ENCODE measurements at places on chromosomes 7 and 10.

DNA sequence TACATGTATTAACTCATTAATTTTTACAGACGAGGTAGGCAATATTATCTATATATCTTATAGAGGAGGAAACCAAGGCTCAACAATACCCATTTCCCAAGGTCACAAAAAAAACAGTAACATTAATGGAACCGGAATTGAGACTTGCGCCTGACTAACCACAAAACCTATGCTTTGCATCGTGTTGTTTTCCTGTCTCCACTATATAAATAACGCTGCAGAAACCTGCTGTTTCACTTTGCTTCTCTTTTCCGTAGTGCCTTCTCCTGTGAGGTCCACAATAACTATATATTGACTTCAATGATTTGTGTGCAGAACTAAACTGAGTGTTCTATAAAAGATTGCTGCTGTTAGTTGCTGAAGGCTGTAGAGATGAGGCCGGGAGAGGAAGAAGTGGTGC lies 97.7 kb upstream of the RPA3 start:
- no peak for DNase-seq

DNA sequence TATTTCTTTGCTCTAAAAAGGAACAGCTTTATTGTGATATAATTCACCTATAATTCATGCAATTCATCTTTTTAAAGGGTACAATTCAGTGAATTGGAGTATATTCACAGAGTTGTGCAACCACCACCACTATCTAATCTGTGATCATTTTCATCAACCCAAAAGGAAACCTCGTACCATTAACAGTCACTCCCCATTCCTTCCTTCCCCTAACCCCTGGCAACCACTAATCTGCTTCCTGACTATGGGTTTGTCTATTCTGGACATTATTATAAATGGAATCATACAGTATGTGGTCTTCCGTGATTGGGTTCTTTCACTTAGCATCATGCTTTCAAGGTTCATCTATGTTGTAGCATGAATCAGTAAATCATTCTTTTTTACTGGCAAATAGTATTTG lies 52.3 kb downstream of the MKI67 start:
- no peak for DNase-seq

DNA sequence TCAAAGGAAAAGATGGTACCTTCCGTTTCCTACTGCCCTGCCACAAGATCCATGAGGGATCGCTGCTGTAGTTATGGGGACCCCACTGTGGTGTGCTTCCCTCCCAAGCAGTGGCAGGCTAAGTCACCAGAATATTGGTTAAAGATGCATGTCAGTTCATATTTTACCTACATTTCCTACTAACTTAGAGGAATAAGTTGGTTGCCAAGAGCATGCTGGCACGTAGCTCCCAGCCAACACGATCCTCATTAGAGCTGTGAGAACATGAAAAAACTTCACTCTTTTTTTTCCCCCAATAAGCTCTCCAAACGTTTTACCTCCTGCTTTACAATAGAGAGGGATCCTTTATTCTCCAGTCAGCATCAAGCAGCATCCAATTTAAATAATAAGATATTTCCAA lies 203.7 kb downstream of the TRIL start:
- DNase-seq, result no peak

GRCh38 chr7:107201795-107202450 lies 33.1 kb downstream of the HBP1 start:
- DNase-seq, result peak; percentile 82

GRCh38 chr10:110735620-110736027 lies 91.5 kb downstream of the RBM20 start:
- no peak for DNase-seq

DNA sequence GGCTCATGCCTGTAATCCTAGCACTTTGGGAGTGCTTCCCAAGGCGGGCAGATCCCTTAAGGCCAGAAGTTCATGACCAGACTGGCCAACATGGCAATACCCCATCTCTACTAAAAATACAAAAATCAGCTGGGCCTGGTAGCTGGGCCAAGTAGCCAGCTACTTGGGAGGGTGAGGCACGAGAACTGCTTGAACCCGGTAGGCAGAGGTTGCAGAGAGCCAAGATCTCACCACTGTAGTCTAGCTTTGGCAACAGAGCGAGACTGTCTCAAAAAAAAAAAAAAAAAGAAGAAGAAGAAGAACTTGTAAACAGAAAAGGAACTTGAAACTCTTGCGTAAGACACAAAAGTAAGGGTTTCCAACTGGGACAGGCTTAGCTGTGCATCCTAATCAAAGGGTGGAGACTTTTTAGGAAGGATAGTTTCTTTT lies 5.6 kb upstream of the IFIT2 start:
- no peak for DNase-seq

GRCh38 chr7:16419859-16420258 lies 1.5 kb downstream of the CRPPA start:
- DNase-seq, result no peak

DNA sequence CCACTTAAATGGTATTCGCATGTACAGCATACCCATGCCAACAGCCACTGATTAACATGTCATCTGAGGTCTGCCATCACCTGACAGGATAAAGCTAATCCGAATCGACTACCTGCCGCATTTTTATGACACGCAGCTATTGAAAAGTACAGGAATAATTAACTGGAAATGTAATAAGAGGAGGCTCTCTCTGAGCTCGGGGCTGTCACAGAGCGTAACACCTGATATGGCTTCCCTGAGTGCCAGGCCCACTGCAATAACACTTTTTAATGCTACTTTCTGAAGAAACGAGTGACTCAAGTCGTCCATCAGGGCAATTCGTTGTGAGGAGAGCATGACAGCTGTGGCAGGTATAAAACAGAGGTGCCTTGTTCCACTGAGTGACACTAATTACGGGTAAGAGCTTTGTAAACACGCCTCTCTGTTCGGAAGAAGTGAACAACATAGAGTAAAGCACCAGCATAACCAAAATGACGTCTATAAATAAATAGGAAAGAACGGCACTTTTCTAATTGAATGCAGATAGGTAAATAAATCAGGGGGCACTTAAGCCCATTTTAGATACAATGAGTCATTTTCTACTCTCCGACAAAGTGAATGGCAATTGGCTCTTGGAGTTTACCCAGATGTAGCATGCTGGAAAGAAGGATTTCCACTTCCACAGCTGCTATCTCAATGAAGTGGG lies 56.5 kb upstream of the CREB5 start:
- peak; percentile 89 for DNase-seq

- DNase-seq, result no peak
These were observed 150.4 kb upstream of the LANCL2 start for GRCh38 chr7:55214707-55215106.

DNA sequence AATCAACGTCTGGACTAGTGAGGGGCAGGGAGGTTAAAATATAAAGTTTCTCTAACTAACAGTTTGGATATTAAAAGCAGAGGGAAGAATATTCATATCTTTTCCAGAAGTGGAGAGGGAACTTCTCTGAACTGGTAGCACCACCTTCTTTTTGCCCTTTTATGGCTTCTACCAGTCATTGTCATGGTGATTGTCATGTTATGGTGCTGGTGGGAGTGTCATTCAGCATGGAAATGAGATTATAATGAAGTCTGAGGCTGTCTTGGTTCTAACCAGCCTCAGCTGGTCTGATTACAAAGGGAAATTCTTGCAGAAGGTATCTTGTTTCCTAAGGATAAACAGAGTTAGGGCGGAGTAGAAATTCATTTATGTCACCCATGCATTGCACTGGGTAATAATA lies 523.8 kb downstream of the ZWINT start:
- DNase-seq, result no peak

DNA sequence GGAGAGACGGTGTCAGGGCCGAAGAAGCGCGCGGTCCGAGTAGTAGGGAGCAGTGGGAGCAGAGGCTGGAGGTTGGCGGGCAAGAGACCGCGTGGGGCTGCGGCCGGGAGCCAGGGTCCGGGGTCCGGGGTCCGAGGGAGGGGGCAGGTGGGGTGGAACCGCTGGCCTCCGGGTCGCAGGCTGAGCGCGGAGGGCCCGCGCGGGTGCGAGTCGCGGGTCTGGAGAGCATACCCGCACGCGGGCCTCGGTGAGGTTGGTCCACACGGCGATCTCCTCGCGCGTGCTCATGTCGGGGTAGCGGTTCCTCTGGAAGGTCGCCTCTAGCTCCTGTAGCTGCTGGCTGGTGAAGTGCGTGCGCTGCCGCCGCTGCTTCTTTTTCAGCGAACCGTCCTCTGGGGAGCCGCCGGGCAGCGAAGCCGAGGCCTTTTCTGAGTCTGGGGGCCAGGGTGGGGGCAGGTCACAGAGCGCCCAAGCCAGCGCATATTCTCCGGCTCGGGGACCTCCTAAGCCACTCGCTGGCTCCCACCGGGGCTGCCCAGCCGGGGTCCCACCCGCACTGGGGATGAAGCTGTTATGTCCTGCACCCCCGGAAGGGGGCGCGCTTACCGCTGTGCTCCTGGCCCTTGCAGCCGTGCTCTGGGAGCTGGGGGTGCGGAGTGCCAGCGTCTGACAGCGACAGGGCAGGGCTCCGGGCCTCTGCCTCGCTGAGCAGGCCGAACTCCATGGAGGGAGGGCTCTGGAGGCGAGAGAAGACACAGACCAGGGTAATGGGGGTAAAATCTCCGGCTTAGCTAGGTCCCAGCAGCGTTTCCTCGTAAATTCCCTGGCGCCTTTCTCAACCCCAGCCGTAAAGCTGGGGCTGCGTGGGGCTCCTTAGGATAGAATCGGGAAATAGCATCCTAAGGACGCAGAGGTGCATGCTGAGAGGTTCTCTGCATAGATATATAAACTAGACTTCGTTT lies 5.5 kb downstream of the ELOVL3 start:
- no peak for DNase-seq

DNA sequence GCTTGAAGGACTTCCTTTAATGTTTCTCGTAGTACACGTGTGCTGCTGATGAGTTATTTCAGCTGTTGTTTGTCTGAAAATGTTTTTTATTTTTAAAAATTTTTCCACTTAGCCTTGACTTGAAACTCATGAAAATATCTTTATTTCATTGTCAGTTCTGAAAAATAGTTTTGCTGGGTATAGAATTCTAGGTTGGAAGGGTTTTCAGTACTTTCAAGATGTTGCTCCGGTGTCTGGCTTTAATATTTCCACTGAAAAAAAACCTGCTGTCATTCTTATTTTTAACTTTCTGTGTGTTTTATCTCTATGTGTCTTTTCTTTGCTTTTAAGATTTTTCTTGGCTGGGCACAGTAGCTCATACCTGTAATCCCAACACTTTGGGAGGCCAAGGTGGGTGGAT lies 103.8 kb downstream of the UNCX start:
- DNase-seq, result no peak

GRCh38 chr7:75688200-75689136 lies 50.3 kb downstream of the HIP1 start:
- peak; percentile 83 for DNase-seq

DNA sequence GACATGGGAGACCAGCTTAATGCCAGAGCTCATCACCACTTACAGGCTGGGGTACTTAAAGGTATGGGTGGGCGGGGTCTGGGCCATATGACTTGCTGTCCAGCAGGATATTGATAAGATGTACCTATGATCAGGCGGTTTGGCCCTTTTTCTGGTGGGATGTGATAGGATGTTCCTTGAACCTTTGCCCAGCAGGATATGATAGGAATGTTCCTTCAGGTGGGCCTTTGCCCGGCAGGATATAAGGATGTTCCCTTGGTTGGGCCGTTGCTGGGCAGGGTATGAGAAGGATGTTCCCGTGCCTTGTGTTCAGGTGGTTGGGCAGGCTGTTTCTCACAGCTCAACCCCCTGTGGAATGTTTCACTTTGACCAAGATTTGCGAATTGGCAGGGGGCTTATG lies 187.2 kb upstream of the CXCL12 start:
- DNase-seq, result no peak

DNA sequence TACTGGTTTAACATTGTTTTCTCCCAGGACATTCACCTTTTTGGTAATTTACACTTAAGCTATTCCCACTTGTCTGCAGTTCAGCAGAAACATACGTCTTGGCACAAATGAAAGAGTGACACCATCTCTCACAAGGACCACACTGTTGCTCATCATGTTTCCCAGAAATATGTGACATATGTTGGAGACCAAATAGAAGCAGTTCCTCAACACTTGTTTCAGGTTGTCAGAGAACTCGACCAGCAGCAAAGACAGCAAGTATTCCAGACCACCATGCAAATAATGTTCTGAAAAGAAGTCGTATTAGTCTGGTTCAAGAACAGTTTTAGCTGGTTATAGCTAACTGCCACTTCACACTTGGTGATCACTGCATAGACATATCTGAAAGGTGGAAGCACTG lies 81.3 kb upstream of the KLF6 start:
- DNase-seq, result no peak

- DNase-seq, result no peak
These were observed 2.5 kb downstream of the SNCG start for GRCh38 chr10:86960863-86961434.

DNA sequence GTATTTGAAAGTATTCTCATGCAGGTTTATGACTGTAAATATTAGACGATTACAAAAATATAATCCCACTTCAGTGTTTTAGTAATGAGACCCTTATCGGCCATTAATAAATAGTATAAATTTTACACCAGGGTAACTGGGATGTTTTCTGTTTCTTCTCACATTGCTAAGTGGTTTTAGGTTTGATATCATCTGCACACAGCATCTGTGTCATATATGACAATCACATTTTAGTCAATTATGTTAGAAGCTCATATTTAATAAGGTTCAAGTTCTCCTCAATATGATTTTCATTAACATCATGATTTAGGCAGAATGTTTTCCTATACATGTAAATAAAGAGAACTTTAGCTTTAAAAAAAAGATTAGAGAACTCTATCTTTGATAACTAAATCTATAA lies 66.8 kb downstream of the ATAD1 start:
- no peak for DNase-seq

DNA sequence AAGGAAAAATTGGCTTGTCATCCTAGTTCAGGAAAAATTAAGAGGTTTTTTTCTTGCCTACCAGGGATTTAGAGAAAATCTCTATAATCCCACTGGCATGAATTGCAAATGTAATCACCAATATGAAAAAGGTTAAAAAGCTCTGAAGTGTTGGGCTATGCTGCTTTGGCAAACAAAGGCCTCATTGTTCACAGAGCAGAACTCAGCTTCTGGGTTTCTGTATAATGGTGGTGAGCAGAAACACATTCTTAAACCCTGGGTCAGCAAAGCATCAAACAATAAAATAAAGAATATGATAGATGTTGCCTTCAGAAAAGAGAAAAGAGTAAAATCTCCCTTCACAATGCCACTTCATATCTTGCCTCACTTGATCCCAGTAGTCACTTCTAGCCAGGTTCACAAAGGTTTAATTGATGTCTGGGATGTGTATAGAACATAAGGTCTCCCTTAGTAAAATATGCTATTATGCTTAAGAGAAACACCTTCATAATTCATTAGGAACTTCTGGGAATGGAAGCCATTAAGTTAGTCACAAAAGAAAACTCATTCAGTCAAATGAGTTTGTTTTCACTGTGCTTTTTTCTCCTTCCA lies 1255.5 kb upstream of the PHF14 start:
- no peak for DNase-seq

- no peak for DNase-seq
These were observed 95.7 kb downstream of the CTTNBP2 start for GRCh38 chr7:117777335-117778142.
